ENCODE measurements at places on chromosomes 1 and 21.

DNA sequence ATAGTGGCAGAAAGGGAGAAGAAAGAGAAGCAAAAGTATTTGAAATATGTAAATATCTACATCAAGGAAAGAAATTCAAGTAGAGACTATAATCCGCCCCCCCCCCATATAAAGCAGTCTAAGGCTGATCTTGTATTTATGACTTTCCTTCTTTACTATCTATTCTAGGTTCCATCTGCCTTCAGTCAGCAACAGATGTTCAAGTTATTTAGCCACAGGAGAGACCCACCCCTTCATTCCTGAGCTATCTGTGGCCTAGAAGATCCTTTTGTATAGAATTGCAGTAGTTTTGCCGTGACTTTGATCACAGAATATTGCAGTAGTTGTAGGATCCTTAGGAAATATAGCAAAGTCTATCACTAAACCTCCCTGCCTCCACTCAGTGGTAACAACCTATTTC is 10.7 kb upstream of the BSDC1 start:
- DNase-seq: no peak

GRCh38 chr1:210771131-210771530 is 362.8 kb downstream of the KCNH1 start:
- DNase-seq: no peak

- no peak for DNase-seq
These were observed 35.9 kb downstream of the PIK3R3 start for GRCh38 chr1:46096269-46097148.

GRCh38 chr1:218573925-218574324 is 228.8 kb downstream of the TGFB2 start:
- DNase-seq: no peak

DNA sequence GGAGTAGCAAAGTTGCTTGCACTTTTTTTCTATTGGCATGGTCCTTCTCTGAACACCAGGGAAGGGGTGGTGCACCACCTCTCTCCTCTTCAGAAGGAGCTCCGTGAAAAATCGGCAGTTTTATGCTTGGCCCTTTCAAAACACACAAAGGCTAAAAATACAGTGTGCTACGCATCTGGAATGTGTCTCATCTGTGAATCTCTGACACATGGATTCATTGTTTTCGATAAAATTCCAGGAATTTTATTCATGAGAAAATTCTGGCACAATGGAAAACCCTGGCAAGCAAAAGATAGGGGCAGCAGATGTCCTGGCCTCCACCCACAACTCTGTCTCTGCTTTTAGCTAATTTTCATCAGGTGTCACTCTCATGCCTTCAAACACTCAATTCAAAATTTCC is 42.9 kb downstream of the ERG start:
- no peak for DNase-seq

GRCh38 chr21:33387294-33387693 is 15.9 kb upstream of the IFNGR2 start:
- no peak for DNase-seq

DNA sequence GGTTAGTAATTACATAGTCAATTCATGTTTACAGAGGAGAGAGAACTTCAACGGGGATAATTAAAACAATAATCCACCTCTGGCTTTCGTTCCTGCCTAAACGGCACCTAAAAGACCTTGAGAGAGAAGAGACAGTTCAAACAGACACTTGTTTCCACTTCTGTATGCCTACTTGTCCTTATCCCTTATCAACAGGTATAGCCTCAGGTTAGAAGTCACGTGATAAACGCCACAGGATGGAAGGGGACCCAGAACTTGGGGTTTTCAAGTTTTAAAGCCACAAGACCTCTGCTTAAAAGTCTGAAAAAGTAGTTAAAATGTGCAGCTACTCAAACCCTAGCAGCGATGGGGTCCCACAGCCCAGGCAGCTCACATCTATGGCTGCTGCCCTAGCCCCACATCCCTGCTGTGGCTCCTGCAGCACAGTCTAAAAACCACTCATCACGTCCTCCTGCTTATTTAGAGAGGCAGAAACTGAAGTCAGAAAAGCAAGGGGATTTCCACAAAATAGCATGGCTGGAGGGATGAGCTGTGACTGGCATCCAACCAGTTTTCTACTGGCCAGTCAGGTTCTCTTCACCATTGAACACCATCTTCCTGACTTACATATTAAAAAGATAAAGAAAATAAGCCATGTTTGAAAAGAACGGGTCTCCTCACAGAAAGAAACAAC is 51.2 kb upstream of the SEC16B start:
- no peak for DNase-seq

DNA sequence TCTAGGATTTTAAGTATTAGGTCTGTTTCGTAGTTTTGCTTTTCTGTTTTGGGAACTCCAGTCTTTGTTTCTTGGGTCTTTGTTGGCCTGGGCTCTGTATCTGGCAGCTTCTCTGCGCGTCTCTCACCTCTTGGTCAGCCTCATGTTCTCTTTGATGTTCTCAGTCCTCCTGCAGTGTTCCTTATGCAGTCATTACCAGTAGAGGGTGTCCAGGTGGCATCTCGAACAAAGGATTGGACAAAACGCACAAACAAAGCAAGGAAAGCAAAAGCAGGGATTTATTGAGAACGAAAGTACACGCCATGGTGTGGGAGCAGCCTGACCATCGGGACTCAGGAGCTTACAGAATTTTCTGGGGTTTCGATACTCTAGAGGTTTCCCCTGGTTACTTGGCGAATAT is 133.7 kb upstream of the COL6A1 start:
- no peak for DNase-seq

DNA sequence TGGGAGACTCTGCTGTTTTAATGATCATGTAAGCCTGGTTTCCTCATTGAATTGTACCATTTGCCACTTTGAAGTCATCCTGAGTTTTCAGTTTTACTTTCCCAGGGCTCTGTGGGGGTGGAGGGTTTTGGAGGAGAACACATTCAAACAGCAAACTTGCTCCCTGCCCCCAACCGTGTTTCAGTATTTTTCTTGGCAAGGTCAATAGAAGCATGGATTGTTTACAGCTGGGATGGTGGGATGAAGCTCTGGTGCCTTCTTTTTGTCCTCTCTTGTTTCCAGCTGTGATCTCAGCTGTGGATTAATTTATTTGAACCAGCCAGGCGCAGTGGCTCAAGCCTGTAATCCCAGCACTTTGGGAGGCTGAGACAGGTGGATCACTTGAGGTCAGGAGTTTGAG is 54.3 kb upstream of the SERBP1 start:
- DNase-seq: no peak

Measured in endothelial cell (in vitro differentiated cells).